ENCODE measurements at places on chromosomes 16 and 17. TPM values are rescaled to one million over a fixed set of nuclear protein-coding genes. Genes with fewer than 3 reads are reported as not detected.

DNA sequence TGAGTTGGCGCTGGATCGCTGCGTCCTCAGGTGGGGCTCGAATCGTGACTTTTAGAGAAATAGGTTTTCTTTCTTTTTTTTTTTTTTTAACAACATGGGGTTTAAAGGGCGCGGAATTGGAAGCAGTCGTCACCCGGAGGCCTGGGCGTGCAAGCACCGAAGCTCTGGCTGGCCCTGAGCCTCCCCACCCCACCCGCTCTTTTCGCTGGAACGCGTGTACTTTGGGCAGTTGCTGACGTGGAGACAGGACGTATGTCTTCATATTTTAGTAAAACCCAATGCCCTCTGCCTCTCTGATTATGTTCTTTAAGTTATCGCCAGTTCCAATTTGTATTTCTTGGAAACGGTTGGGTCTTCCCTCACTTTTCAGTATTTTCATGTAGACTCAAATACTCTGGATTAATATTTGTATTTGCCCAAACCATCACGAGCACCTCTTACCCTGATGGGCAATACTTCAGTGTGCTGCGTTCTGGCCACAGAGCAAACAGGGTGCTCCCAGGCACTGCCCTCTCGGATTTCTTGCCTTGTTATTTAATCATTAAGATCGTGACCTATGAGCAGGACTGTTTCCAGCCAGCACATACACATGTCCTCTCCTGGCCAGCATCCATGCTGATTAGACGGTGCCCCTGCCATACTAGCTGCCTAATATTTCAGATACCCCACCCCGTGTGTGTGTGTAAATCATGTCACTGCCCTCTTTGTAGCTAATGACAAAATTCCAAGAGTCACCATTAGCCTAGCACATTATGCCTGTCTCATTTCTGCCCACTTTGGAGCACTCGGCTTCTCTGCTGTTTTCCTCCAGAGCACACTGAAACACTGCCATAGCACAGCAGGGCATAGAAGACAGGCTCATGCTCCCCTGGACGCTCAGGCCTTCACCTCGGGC lies 805 bp upstream of the C16orf95 start:
- DNase-seq = peak; percentile 66

DNA sequence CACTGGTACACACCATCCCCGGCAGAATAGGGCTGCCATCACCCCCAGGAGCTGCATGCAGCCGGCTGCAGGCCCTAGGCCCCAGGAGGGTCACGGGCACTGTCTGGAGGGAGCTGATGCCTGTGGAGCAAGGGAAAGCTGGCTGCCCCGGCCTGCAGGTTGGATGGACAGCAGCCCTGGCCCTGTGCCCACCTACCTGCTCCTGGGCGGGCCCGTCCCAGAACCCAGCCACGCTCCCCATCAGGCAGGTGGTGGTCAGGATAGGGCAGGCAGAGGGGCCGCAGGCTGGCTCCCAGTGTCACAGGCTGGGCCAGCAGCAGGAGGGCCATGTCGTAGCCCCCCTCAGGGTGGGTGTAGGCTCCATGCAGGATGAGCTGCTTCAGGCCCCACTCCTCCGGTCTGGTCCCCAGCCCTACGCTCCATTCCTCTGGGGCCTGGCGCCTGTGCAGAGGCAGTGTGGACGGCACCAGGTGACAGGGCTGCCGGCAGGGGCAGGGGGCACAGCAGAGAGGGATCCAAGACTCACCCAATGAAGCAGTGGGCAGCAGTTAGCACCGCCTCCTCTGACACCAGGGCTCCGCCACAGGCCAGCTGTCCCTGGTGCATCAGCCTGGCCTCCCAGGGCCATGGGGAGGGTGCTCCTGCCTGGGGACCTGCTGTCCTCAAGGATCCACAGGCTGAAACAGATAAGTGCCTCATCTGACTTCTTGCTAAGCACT lies 4.0 kb downstream of the PRSS53 start:
- no peak for DNase-seq

DNA sequence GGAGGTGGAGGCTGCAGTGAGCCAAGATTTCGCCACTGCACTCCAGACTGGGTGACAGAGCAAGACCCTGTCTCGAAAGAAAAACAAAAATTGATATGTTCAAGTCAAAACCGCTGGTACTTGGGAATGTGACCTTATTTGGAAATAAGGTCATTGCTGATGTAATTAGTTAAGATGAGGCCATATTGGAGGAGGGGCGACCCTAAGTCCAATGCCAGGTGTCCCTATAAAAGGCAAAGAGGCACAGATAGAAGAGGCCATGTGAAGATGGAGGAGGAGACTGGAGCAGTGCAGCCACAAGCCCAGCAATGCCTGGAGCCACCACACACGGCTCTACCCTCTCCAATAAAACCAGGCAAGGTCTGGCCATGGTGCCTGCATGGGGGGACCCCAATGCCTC lies 50.8 kb upstream of the JPH3 start:
- no peak for DNase-seq

- DNase-seq = no peak
Observed at GRCh38 chr16:2077016-2077415, 29.2 kb downstream of the TSC2 start.

GRCh38 chr17:3544365-3544764 lies 13.2 kb downstream of the TRPV3 start:
- DNase-seq = no peak

DNA sequence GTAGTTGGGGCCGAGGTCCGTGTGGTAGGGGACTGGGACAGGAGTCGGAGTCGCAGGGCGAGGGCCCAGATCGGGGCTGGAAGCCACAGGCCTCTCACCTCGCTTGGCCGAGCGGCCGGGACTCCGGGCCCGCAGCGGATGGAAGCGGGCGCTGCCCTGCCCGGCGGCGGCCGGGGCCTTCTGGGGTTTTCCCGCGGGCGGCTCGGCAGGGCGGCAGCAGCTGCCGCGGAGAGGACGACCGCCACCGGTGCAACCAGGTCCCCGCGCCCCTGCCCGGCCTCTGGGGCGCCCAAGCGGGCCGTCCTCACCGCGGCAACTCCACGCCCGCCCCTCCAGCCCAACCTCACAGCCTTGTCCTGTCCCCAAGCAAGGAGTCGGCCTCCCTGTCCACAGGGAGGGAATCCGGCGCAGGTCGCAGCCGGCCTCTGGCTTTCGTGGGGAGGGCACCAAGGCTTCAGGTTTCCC lies 15.6 kb upstream of the UTP6 start:
- DNase-seq = no peak

DNA sequence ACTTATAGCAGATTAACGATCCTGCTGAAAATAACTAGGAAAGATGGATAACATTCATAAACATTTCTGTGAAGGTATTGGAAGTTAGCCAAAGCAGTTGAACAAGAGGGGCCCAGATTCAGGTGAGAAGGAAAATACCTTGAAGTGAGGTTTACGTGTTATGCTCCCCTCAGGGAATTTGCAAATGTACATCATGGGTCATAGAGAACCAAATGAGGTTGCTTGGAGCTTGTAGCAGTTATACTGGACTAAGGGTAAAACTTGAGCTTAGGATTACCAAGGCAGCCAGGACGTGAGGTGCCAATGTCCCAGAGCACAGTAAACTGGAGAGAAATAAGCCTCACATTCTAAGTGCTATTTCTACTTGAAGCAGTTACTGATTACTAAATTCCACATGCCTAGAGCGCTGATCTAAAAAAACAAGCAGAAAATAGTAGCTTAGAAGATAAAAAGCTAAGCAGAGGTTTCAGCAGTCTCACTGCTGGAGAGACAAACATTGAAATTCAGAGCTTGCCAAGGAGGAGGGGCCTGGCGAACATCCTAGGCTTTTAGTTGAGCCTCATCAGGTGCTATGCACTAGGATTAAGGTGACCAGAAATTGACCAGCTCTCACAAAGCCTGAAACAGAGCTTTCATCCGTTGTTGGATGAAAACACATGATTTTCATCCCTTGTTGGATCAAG lies 136.7 kb upstream of the FAM20A start:
- DNase-seq = no peak

GRCh38 chr16:87584271-87584670 lies 18.0 kb upstream of the JPH3 start:
- peak; percentile 75 for DNase-seq

DNA sequence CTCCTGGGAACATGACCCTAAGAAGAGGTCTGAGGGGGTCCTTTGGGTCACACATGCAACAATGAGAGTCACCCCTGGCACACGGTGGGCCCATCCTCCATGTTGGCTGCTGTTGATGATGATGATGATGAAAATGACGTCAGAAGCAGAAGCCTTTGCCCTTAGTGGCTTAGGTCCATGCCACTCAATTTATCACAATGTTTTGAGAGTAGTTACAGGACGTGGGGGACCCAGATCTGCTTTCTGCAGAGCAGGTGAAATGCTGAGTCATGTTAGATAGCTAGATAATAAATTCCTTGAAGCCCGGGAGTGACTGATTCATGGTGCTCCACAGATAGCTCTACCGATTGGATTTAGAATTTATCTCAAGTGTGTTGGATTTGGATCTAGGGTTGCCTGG lies 53.9 kb downstream of the VPS35L start:
- no peak for DNase-seq

DNA sequence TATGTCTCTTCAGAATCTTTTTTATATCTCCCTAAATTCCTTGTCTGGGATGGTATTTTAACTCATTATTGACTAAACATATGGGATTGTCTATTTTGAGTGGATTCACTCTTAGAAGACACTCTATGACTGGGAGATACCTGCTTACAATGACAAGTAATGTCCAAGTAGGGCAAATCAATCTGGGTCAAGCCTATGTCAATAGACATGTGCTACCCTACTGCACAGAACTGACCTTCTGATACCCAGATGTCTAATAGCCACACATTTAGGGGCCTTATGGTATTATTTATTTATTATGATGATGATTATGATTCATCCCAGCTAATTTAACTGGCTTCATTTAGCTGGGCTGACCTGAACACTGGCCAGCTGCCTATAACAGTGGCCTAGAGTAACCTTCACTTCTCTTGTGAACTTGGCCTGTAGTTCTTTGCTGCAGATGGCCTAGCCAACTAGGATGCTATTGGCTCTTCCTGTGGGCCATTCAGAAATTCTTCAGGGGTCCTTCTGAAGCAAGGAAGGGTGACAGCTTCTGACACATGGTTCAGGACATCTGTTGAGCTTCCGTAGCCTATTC lies 138.0 kb downstream of the ANKFN1 start:
- peak; percentile 7 for DNase-seq

DNA sequence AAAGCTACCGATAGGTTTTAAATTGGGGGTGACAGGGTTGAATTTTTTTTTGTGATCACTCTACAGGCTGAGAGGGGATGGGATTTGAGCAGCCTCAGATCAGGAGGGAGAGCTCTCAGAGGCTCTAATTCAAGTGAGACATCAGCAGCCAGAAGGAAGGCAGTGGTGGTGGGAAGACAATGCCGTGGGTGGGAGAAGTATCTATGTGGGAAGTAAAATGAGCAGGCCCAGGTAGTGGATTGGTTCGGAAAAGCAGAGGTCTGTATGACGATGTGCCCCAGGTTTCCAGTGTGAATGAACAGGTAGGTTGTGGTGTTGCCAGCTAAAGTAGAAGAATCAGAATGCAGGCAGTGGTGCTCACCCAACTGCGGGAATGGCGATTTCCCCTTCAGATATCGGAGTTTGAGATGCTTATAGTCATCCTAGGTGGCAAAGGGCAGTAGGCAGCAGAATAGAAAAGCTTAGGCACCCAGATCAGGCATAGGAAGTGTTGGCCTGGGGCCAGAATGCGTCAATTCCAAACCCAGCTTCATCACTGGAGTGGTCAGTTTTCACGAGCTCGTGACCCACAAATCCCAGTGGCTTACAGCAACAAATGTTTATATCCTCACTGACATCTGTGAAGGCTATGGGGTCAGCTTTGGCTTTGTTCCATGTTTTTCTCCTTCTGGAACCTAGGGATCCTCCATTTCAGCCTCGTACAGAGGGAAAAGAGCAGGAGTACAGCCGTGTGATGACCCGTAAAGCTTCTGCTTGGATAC lies 24.0 kb downstream of the MEOX1 start:
- peak; percentile 17 for DNase-seq

DNA sequence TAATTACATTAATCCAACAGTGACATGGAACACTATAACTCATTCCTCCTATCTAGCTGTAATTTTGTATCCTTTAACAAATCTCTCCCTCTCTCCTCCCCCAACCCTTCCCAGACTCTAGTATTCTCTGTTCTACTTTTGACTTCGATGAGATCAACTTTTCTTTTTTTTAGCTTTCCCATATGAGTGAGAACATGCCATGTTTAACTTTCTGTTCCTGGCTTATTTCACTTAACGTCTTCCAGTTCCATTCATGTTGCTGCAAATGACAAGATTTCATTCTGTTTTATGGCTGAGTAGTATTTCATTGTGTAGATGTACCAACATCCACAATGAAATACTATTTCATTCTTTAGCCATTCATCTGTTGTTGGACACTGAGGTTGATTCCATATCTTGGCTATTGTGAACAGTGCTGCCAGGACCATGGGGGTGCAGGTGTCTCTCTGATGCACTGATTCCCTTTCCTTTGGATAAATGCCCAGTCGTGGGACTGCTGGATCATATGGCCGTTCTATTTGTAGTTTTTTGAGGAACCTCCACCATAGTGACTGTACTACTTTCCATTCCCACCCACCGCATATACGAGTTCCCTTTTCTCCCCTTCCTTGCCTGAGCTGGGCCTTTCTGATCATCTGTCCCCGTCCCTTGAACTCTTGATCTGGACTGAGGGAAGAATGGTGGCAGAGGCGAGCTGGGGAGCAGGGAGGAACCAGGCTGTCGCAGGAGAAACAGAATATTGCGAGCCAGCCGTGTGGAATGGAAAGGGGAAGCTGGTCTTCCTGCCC lies 7.7 kb upstream of the CEP295NL start:
- DNase-seq = no peak

DNA sequence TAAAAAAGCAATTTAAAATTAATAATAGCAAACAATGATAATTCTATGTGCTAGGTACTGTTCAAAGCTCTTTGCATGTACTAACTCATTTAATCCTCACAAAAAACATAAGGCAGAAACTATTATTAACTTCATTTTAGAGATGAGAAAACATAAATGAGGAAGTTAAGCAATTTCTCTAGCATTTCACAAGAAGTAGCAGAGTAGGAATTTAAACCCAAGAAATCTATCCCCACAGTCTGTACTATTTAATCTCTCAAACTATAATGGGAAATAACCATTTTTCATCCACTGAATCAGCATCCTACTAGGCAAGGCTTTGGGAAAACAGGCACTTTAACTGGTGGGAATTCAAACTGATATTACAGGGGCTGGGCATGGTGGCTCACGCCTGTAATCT lies 42.2 kb upstream of the INTS2 start:
- no peak for DNase-seq

Gene SLC16A6
- 1.5 TPM for total RNA-seq

Gene GCGR
- total RNA-seq = not detected

Gene TMC8
- total RNA-seq = 0.34 TPM

Gene TSPOAP1
- total RNA-seq = 0.14 TPM
